Cortex of kidney (tissue), 1 donor: ENCODE measurements at places on chromosomes 1 and 21.

DNA sequence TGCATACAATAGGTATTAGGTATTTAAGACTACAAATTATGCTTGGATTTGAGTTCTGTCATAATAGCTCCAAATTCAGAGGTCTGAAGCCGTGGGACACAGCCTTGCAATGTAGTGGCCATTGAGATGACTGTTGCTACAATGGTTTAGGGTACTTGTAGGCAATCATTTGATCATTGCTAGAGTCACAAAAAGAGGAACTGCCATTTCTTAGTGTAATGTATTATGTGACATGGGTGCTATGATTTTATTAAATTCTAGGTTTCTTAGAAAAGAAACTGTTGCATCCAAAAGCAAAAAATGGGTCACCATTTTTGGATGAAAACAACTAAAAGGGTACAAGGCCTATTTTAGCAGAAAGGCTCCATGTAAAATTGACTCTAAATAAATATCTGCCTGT lies 129.9 kb upstream of the ZNF644 start:
- no peak for DNase-seq

GRCh38 chr1:226091461-226091860 lies 28.9 kb downstream of the H3-3A start:
- no peak for DNase-seq

- DNase-seq: no peak
Measured at GRCh38 chr21:45864436-45864835, 117.1 kb upstream of the COL6A1 start.

GRCh38 chr1:51875836-51876235 lies 2.7 kb downstream of the NRDC start:
- DNase-seq: no peak

DNA sequence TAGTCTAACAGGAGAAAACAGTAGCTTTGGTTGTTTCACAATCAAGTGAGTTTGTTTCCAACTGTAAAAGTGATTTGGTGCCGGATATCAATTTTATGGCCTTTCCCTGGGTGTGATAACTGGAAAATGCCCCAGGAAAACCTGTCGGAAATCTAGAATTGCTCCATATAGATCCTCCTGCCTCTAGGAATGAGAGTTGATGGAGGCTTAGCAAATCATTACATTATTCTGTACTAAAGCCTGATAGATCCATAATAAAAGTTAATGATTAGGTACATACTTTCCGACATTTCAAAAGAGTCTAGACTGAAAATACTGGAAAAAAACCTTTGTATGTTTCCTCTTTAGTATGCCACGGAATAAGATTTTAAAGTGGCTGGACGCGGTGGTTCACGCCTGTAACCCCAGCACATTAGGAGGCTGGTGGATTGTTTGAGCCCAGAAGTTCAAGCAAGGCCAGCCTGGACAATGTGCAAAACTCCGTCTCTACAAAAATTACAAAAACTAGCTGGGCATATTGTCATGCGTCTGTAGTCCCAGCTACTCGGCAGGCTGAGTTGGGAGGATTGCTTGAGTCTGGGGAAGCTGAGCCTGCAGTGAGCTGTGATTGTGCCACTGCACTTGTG lies 70.0 kb upstream of the SLC45A1 start:
- DNase-seq: no peak

GRCh38 chr1:241810769-241811405 lies 37.1 kb upstream of the EXO1 start:
- DNase-seq: no peak

- no peak for DNase-seq
Measured at GRCh38 chr1:193448682-193449461, 262.5 kb upstream of the B3GALT2 start.

- no peak for DNase-seq
Measured at GRCh38 chr1:39689635-39690034, 1.6 kb downstream of the HPCAL4 start.

GRCh38 chr21:31732597-31733550 lies 956 bp upstream of the SCAF4 start:
- DNase-seq: no peak

DNA sequence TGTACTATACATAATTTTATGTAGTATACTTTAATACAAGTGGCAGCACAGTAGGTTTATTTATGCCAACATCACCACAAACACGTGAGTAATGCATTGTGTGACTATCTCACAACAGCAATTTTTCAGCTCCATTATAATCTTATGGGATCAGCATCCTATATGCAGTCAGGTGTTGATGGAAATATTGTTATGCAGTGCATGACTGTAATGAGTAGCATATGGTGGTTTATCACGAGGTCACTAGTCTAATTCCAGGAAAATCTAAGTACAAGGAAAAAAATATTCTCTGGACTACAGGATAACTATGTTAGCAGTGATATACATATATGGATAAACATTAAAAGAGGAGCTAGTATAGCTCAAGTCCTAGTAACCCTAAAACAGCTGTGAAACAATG lies 69.0 kb downstream of the ATP1B1 start:
- no peak for DNase-seq

GRCh38 chr1:202283379-202283844 lies 58.3 kb downstream of the UBE2T start:
- no peak for DNase-seq

DNA sequence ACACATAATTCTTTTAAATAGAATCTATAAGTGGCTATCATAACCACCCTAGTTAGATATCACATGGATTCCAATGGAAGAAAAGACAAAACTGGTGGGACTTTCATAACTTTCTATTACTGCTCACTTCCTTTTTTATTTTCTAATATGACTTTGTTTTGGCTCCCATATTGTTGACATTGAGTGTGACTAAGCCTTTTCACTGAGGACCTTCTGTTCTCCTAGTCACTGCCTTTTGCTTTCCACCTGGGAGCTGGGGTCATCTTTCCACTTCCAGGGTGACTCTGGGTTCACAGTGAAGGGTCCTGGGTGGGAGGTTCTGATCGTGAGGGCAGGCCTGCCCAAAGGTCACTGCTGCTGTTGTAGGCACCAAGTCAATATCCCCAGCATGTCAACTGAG lies 275.8 kb downstream of the TGFB2 start:
- DNase-seq: no peak

GRCh38 chr1:168081373-168082007 lies 55.2 kb downstream of the GPR161 start:
- DNase-seq: no peak

DNA sequence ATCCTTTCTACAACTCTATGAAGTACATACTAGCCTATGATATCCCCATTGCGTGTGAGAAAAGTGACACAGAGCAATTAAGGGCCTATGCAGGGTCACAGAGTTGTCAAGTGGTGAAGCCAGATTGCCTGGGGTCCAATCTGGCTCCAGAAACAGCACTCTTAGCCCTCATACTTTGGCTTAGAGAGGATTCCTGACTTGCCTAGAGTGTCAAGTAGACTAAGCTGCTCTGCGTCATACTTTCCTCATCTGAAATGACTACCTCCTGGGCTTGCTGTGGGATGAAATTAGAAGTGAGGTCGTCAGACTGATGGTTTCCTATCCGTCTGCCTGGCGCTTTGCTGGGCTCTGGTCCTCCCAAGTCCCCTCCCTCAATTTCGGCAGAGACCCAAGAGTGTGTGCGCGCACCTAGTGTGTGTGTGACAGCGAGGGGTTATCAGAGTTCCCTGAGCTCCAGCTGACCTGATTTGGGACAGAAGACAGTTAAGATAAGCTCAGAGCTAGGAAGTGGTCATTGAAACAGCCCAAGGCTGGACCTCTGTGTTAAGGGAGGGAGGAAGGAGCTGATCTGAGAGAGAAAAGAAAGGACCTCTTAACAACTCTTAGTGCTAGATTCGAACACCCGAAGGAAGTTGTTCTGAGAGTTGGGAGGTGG lies 5.4 kb upstream of the NUAK2 start:
- DNase-seq: no peak

GRCh38 chr1:45326627-45327623 lies at the start of gene HPDL:
HPDL (plus strand) TSS chr1:45326895; CDS start chr1:45327149, 254 bp downstream.
- DNase-seq: no peak

DNA sequence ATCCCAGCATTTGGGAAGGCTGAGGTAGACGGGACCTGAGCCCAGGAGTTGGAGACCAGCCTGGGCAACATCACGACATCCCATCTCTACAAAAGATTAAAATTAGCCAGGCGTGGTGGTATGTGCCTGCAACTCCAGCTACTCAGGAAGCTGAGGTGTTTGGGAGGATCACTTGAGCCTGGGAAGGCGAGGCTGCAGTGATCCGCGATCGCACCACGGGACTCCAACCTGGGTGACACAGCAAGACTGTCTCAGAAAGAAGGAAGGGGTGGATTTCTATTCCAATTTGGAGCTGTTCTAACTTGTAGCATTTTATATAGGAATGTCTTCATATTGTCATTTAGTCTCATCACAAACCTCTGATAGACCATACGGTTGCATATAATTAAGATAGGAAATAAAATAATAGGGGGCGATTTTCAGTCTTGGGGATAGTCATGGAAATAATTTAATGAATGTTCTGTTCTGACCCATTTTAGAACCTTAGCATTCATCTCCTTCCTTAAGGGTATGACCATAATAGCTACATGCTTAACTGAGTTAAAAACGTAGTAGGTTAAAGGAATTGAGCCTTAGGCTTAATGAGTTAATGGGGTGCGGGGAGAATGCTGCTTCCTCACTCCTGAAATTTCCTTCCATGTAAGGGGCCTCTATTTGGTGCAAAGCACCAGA lies 93.1 kb downstream of the ADCY10 start:
- DNase-seq: no peak

GRCh38 chr1:212586206-212587015 lies 22.1 kb upstream of the ATF3 start:
- no peak for DNase-seq

- DNase-seq: no peak
Measured at GRCh38 chr21:41459884-41460534, 34.0 kb downstream of the MX1 start.

DNA sequence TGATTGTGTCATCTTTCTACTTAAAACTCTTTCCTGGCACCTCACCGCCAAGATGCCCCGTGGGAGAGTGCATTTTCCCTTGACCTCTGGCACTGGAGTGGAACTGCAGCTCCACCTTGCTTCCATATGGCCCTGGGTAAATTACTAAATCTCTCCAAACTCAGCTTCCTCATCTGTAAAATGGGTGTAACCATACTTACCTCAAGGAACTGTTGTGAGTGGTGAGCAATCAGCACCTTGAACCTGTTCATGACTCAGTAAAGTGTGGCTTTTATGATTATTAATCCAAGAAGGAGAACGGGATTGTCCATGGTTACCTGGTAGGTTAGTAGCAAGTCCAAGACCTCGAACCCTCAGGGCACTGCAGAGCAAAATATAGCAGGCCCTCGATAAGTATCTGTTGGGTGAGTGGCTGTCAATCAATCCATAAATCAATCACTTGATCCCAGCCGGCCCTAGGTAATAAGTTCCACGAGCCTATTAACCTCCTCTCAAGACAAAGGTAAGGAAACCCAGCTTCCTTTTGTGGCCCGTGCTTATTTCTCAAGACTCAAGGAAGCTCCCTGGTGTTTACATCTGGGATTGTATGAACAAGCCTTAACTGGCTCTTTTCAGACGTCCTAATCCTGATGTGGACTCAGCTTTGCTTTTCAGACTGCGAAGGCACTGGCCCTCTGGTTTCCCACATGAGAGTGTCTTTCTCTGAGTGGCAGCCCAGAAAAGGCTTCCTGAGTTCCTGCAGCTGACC lies 114.0 kb upstream of the GJB5 start:
- DNase-seq: no peak

DNA sequence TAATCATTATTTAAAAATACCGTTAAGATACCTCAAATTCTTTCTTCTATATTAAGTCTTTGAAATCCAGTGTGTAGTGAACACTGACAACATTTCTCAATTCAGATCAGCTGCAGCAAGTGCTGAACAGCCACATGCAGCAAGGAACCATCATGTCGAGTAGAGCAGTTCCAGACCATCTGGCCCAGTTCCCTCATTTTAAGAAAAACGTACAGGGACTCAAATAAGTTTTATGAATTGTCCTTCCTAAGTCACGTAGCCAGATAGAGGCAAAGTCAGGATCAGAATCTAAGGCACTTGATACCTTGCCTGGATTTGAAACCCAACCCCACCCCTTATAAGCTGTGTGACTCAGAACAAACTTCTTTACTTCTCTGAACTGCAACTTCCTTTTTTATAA lies 132.4 kb downstream of the PROX1 start:
- DNase-seq: no peak

- DNase-seq: no peak
Measured at GRCh38 chr1:228684607-228685006, 50.7 kb upstream of the RHOU start.

DNA sequence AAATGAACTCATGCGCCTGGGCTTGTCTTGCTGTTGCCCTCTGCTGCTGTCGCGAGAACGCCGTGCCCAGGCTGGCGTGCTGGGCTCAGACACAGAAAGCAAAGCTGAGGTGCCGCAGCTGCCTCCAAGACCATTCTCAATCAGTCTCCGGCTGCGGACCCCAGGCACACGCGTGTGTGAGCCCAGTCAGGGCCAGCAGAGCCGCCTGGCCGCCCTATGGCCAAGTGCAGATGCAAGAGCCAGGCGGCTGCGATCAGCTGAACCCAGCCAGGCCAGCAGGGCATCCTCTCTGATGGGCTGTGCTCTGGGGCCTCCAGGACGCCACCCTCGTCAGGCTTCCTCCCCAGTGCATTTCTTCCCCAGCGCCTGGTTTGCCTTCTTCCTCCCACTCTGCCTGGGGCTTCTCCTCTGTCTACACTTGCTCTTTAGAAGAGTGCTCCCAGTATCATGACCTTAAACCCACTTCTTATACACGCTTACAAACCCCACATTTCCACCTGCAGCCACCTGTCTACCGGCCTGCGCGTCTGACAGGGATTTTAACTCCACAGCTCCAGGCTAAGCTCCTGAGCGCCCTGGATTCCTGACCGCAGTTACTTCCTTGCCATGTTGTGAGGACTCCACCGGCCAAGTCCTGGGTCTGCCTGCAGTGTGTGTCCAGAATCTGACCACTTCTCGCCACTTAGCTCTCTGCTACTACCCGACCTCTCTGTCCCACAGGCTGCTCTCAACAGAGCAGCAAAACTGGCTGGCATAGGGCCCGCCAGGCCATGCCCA lies 21.7 kb upstream of the LRRC47 start:
- no peak for DNase-seq

- no peak for DNase-seq
Measured at GRCh38 chr1:77421504-77422233, 139.8 kb downstream of the AK5 start.

DNA sequence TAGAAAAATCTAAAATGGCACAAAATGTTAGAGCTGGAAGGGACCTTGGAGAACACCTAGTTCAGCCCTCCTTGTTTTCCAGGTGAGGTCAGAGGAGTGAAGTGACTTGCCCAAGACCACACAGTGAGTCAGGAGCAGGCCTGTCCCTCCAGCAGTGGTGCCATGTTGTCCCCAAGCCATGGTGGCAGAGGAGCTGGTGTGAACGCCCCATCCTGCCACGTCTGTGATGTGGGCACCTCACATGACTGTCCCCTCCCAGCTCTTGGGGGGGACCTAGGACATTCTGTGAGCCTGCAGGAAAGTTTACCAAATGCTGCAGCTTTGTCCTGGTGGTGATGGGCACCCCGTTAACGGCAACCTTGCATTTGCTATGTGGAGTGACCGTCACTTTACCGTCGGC lies 66.2 kb downstream of the SCCPDH start:
- DNase-seq: no peak

- no peak for DNase-seq
Measured at GRCh38 chr1:217311766-217312165, 319.1 kb downstream of the GPATCH2 start.

GRCh38 chr1:201346337-201346939 lies 31.0 kb downstream of the TNNT2 start:
- no peak for DNase-seq
